ENCODE measurements at places on chromosomes 1 and 21.

- DNase-seq: peak; percentile 17
Observed at GRCh38 chr1:62841587-62842169, 57.7 kb downstream of the ATG4C start.

GRCh38 chr1:30417701-30418046 lies 305.7 kb downstream of the MATN1 start:
- no peak for DNase-seq

DNA sequence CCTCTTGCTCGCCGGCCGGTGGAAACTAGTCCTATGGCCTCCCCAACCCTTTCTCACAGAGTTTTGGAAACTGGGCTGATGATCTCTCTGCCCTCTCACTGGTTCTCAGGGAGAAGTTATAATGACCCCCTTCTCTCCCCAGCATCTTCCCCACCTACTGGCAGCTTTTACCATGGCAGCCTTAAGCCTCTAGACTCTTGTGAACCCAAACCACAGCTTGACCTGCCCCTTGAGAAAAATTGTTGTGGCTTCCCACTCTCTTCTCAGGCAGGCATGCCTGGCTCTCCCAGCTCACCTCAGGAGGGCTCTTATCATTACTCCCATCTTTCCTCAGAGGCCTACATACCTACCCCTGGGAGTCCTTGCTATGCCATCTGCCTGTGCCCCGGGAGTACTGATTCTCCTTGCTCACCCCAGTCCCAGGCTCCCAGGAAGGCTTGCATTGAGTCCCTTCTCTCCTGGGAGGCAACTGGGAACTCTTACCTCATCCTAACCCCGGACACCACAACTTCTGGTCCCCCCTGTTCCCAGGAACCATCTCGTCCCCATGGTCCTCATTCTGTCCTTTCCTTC lies 1.6 kb downstream of the NSUN4 start:
- no peak for DNase-seq

GRCh38 chr1:192700834-192701271 lies 64.9 kb downstream of the RGS13 start:
- no peak for DNase-seq

DNA sequence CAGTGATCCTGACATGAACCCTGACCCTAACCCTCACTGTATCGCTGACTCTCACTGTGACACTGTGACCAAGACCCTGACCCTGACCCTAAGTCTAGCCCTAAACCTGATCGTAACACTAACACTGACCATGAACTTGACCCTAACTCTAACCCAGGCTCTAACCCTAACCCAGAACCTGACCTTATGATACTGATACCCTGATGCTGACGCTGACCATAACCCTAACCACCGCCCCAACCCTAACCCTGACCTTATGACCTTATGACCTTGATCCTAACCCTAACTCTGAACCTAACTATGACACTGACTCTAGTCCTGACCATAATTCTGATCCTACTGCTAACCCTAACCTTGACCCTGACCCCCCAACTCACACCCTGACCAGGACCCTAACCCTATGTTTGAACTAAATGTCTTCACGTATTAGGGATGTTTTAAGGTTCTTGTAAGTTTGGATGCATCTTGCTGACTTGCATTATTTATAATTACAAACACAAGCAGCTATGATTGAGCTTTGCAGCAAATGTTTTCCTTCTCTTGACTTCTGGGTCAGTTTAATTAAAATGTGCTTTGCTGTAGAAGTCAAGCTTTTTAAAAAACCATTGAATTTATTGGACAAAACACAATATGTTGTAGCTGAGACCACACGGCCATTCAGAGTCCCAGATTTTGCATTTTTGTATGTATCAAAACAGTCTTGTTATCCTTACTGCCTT lies 23.9 kb upstream of the PRSS38 start:
- no peak for DNase-seq

- DNase-seq: no peak
Observed at GRCh38 chr21:26614251-26614650, 41.2 kb upstream of the CYYR1 start.

GRCh38 chr1:231487019-231487418 lies 41.5 kb upstream of the TSNAX start:
- peak; percentile 21 for DNase-seq

GRCh38 chr1:171715813-171716251 lies 26.0 kb downstream of the VAMP4 start:
- peak; percentile 3 for DNase-seq

GRCh38 chr1:24416666-24417391 lies 1.2 kb downstream of the NIPAL3 start:
- DNase-seq: no peak

- no peak for DNase-seq
Observed at GRCh38 chr1:39046613-39047210, 20.6 kb downstream of the NDUFS5 start.

GRCh38 chr1:182716740-182717720 lies 32.6 kb upstream of the RGS8 start:
- DNase-seq: no peak

GRCh38 chr1:227218870-227219573 lies 99.3 kb downstream of the CDC42BPA start:
- DNase-seq: no peak

- no peak for DNase-seq
Observed at GRCh38 chr1:204219971-204220616, 6.3 kb upstream of the GOLT1A start.

DNA sequence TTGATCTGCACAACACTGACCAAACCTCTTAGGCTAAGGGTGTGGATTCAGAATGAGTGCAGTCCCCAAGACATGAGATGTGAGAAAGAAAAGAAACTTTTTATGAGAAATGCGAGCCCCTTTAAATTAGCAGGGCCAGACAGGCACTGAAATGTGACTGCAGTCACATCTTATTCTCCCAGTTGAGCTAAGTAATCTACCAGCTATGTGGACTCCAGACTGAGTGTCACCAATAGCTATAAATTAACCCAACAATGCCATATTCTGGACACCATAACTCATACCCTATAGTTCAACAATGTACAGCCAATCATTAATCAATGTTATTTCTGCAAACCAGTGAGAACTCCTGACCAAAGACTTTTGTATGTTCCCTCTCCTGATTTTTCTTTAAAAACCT lies 153.2 kb downstream of the COQ8A start:
- no peak for DNase-seq

GRCh38 chr1:29309075-29309474 lies 72.8 kb downstream of the PTPRU start:
- no peak for DNase-seq

- no peak for DNase-seq
Observed at GRCh38 chr1:218451415-218451814, 106.3 kb downstream of the TGFB2 start.

DNA sequence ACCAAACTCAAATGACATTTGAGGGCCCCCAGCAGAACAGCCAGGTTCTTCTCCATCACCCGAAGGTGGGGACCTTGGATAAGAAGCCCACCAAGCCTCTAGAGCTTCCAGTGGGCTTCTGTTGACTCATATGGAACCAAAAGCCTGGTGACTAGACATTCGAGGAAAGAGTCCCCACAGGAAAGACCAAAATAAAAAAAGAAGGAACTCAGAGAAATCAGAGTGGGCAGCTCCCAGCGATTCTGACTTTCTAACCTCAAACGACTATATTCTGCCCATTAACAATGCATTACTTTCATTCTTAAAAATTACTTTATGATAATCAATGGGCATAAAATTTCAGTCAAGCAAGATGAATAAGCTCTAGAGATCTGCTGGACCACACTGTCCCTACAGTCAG lies 9.6 kb upstream of the CHIT1 start:
- DNase-seq: no peak

GRCh38 chr1:194164755-194165154 lies 978.3 kb upstream of the B3GALT2 start:
- no peak for DNase-seq

DNA sequence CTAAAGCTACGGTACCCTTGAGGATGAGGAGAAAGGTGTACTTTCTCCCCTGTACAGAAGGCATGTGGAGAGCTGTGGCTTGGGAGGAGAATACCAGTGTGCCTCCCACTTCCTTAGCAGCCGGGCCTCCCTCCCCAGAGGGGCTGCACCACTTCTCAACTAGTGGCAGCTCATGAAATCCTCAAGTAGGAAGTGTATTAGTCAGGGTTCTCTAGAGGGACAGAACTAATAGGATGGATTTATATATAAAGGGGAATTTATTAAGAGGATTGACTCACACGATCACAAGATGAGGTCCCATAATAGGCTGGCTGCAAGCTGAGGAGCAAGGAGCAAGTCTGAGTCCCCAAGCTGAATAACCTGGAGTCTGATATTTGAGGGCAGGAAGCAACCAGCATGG lies 53.1 kb upstream of the PPP2R5A start:
- no peak for DNase-seq

- DNase-seq: no peak
Observed at GRCh38 chr1:156045076-156045475, 8.5 kb downstream of the UBQLN4 start.

DNA sequence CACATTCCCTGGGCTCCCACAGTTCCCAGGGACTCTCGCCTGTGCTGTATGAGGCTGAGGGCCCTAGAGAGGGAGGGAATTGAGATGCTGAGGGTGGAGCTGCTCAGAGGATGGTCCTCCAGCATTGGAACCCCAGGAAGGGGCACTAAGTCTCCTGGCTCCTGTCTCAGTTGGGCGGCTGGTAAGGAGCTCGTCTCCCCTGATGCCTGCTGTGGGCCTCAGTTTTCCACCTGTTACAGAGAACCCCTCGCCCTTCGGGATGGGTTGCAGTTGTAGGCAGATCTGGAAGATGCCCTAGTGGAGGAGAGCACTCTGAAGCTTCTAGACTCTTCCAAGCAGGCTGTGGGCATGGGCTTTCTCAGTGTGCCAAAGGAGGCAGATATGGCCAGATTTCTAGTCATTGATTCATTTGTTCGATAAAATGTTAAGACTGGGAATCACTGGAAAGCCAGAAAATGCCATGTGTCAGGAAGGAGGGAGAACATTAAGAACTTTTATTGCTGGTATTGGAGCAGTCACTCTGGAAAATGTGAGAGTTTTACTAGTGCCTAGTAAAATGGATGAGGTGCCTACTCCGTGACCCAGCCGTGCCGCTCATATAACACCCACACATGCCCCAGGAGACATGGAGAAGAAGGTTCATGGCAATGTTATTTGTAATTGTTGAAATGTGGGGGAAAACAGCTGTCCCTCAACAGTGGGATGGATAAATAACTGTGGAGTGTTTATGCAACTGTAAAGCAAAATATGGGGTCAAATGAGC lies 828 bp upstream of the MYBPH start:
- no peak for DNase-seq

- no peak for DNase-seq
Observed at GRCh38 chr1:185427264-185427663, 110.2 kb upstream of the IVNS1ABP start.

GRCh38 chr1:41286992-41287391 lies 44.9 kb upstream of the SCMH1 start:
- no peak for DNase-seq
